ENCODE measurements at places on chromosomes 5 and 9.

DNA sequence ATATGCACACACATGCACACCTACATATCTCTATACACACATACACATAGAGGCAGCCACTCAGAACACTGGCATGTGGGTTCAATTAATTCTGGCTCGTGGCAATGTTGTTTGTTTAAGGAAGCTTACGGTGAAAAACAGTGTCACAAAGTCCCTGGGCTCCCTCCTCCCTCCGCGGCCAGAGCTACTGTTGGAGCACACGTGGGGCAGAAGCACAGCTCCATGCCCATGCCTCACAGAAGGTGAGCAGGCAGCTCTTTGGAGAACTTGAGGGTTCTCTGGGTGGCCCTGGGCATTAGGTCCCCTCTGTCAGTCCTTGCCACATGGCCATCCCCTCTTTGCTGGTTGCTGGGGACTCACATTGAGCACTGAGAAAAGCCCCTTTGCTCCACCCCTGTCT lies 107.5 kb downstream of the GADD45G start:
- DNase-seq, result no peak

- no peak for DNase-seq
These were observed 464.9 kb upstream of the MPDZ start for GRCh38 chr9:13744261-13744901.

DNA sequence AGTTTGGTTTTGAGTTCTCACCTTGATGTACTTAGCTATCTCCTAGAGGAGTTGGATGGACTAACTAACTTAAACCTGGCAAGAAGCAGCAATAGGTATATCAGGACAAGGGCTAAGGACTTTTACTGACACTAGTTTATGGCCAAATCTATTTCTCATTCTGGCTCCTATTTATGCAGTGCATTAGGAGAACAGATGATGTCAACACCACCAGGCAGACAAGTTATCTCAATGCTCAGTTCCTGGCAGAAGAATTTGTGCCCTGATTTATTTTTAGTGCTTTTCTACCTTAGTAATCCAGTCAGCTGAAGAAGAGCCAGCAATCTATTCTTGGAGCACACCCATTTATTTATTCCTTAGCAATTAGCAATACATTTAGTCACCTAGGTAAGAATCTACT lies 30.7 kb upstream of the MYOT start:
- no peak for DNase-seq

- peak; percentile 95 for DNase-seq
These were observed 5.4 kb upstream of the CCDC187 start for GRCh38 chr9:136309101-136309801.

DNA sequence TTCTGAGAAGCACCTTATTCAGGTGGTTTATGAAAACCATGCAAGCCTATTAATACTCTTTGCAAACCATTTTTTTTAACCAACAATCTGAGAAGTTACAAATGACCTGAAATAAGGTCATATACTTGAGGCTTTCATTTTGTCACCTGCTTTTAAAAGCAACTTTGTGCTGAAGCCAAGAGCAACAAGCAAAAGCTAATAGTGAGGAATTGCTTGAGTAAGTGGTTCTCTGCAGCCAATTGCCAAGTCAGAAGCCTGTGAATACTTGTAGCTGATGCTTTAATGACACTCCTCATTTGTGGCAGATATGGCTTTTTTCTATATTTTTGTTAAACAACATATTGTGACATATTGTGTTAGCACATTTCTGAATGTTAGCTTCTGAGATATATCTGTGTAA lies 126.7 kb upstream of the ZNF608 start:
- peak; percentile 20 for DNase-seq

- DNase-seq, result no peak
These were observed 42.0 kb downstream of the CSF1R start for GRCh38 chr5:150044329-150044681.

- DNase-seq, result no peak
These were observed 557.4 kb upstream of the ZNF462 start for GRCh38 chr9:106305428-106306133.

- no peak for DNase-seq
These were observed 103.5 kb downstream of the GLIS3 start for GRCh38 chr9:4196376-4196775.

DNA sequence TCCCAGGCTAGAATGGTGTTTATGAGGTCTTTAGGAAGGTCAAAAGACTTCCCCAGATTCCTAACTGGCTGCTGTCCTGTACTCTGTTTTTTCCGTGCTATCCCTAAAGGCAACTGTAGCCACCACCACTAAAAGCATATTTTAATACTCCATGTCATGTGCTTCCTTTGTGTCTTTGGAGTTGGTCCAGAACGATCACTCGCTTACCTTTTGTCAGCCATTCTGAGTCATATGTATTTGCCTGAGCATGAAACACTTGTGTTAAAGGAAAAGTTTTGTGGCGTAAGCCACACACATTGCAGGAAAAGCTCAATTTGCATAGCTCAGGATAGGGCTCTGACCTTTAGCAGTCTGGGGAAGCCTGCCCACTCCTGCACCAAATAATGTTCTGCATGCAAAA lies 299.6 kb downstream of the NTRK2 start:
- DNase-seq, result no peak

DNA sequence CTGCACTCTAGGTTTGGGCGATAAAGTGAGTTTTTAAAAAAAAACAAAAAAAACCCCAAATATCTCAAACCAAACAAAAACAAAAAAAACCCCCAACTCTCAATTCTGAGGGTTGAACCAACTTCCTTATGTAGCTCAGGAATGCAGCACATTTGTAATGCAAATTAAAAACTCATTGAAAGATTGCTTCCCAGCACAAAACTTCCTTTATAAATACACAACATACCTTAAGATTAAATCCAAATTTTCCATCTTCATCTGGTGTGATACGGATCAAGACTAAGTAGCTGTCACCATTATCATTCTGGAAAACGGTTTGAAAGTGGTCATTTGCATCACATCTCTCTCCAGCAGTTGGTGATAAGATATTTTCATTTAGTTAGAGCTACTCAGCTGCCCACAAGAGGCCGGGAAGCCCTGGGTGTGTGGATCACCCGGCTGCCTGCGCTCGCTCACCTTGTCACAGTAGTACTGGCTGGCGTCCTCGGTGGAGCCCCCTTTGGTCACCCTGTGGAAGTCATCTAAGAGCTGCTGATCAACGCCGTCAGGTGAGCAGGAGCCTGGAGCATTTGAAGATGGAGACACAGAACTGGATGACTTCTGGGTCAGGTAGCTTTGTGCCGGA lies 88.2 kb downstream of the PTPN3 start:
- no peak for DNase-seq

DNA sequence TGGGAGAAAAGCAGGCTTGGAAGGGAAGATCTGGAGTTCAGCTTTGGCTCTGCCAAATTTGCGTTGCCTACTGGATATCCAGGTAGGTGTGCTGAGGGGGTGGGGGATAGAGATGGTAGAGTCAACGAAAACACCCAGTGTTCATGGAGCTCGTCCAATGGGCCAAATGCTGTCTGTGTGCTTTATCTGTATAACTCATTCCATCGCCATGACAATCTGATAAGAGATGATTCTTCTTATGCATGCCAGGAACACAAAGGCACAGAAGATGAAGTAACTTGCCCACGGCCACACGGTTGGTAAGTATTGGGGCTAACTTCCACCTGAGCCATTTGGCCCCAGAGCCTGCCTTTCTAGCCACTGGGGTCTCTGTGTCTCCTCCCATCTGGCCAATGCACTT lies 53.2 kb downstream of the BOD1 start:
- no peak for DNase-seq

- no peak for DNase-seq
These were observed 247.4 kb downstream of the PRELID2 start for GRCh38 chr5:145587710-145588109.

- peak; percentile 53 for DNase-seq
These were observed 195.8 kb upstream of the TBCA start for GRCh38 chr5:77971776-77972468.

DNA sequence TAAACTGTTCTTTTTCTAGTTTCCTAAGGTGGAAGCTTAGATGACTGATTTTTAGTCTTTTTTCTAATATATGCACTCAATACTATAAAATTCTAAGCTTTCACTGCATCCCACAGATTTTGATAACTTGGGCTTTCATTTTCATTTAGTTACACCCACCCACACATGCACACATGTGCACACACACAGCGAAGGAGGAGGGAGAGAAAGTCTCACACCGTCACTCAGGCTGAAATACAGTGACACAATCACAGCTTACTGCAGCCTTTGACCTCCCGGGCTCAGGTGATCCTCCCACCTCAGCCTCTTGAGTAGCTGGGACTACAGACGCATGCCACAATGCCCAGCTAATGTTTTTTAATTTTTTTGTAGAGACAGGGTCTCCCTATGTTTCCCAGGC lies 96.5 kb downstream of the SMIM23 start:
- DNase-seq, result no peak

DNA sequence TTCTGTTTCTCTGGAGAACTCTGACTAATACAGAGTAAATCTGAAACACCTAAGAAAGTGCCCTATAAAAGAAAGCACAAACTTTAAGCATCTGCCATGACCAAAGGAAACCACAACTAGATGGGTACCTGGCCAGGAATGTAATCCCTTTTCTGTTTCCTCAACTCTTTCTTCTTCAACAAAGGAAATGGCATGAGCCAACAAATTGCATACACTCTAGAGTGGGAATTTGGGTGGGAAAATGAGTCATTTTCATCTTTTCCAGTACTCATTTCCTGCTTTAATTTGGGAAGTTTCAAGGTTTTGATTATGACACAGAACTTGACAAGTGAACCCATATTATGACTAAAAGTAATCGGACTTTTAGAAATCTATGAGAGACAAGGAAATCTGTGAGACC lies 349.2 kb upstream of the RORB start:
- no peak for DNase-seq

DNA sequence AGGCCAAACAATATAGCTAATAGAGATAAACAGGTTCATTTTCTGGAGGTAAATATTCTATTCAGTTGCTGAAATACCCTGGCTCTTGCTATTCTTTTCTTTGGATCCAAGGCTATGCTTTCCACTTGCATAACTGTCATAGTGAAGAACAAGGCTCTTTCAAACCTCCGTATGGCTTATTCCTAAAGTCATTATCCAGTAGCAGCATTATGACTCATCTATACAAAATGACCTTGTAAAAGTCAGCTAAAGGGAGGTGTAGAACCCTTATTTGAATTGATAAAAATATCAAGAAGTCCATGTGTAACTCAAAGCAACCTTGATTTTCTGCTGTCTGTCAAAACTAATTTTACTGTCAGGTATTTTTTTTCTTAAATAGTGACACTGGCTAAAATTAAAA lies 447.8 kb downstream of the PLK2 start:
- no peak for DNase-seq

GRCh38 chr5:150645070-150645700 lies 4.7 kb downstream of the SYNPO start:
- no peak for DNase-seq

- DNase-seq, result no peak
These were observed 175.6 kb upstream of the COX7C start for GRCh38 chr5:86442036-86442745.

- no peak for DNase-seq
These were observed 79.9 kb downstream of the ACER2 start for GRCh38 chr9:19488721-19489120.

DNA sequence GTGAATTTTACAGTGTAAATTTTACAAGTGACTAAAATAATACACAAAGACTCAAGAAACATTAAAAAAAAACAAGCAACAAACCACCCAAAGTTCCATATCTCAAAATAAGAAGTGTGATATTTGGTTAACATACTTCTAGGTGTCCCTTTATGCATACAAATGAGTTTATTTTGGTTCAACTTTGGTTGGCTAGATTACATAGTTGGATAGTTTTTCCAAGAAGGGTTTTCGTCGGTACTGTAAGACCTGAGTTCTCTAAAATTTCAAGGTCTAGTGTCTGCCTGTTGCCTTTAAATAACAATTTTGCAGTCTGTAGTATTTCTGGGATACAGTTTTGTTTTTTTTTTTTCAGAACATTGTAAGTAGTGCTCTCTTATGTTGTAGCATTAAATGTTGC lies 58.8 kb upstream of the JAK2 start:
- no peak for DNase-seq

DNA sequence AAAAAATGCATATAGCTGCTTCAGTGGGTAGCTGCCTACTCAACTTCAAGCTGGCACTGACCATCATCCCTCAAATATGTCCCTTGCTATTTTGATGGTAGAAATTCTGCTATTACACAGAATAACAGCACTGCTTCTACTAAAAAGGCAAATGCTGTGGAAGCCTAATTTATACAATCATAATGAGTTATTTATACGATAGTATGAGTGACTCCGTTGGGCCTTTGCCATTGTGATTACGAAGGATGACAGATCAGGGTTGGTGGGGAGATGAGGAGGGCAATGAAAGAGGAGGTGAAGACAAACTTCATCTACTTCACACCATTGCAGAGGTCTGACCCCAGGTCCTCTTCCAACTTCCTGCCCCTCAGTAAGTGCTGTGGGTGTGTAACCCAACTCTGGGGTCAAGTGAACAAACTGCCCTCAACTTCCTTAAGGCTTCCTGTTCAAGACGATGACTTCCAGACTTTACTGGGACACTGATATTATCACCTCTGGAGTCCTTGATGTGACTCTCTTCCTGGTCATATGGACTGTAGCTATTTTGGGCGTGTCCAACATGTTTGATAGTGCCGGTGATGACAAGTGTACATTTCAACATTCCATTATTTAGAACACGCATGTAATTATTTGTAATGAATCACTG lies 74.1 kb upstream of the RPS23 start:
- DNase-seq, result no peak

DNA sequence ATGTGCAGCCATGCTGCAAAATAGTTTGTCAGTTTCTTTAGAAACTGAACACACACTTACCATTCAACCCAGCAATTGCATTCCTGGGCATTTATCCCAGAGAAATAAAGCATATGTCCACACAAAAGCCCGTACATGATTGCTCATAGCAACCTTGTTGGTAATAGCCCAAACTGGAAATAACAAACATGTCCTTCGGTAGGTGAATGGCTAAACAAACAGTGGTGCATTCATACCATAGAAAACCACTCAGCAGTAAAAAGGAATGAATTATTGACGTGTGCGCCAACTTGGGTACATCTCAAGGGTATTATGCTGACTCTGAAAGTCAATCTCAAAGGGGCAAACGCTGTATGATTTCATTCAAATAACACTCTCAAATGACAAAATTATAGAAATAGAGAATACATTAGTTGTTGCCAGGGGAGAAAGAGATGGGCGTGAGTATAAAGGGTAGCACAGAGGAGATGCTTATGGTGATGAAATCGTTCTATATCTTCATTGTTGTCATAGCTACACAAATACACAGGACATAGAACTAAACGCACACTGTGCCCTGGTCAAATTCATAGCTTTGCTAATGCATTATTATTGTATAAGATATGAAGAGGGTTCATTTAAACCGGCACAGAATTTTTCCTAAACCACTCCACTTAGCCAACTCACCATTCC lies 58.2 kb downstream of the DRD1 start:
- peak; percentile 75 for DNase-seq

GRCh38 chr9:5626727-5627634 lies 1.9 kb upstream of the RIC1 start:
- DNase-seq, result no peak

DNA sequence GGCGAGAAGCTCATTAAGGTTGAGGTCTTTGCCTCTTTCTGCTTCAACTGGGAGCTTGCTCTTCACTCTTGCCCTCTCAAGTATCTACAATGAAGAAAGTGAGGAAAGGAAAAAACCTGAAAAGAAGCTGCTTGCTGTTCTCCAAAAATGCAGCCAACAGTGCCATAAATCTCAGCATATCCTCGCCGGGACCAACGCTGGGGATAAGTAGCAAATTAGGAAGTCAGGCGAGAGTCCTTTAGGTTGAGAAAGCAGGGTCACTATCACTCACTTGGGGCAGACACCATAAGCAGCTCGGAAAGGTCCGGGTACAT lies 399 bp downstream of the NUP155 start:
- DNase-seq, result no peak

All from NCI-H1105 treated with DMSO at 0.1 percent for 48 hours (cell line).